ENCODE measurements at places on chromosomes 3 and 15.

DNA sequence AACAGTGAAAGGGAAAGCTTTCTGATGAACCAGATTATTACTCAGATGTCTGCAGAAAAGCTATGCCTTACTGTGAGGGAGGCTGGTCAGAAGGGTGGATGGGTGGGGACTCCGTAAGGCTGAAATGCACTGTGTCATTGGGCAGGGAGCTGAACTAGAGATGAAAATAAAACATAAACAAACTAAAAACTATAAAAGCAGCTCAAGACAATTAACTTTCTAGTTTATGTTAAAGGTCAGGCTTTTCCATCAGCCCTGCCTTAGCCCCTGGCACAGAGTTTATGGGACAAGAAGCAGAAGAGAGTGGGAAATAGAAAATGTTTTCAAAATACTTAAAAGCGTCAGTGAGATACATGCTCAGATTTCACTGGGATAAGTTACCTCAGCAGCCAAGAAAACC, 310.0 kb upstream of the UBE2E2 start:
- no peaks in the 10 kb centered on the region for H3K27me3 ChIP-seq
- no peak overlapping the region for H3K27ac ChIP-seq
- no peak for DNase-seq
- H3K4me3 ChIP-seq = no peak overlapping the region
- no peaks in the 10 kb centered on the region for H3K36me3 ChIP-seq
- no peaks in the 10 kb centered on the region for H3K4me1 ChIP-seq

GRCh38 chr3:149657926-149658743, at the start of gene WWTR1:
WWTR1 (minus strand) TSS chr3:149658025; CDS start chr3:149657306, 719 bp downstream.
- no peak within 1 kb of the TSS for H3K27ac ChIP-seq
- no peak for DNase-seq
- H3K4me1 ChIP-seq = peaks cover 2% of the 10 kb centered on the region
- H3K36me3 ChIP-seq = no peaks in the 10 kb centered on the region
- H3K4me3 ChIP-seq = no peak within 1 kb of the TSS

DNA sequence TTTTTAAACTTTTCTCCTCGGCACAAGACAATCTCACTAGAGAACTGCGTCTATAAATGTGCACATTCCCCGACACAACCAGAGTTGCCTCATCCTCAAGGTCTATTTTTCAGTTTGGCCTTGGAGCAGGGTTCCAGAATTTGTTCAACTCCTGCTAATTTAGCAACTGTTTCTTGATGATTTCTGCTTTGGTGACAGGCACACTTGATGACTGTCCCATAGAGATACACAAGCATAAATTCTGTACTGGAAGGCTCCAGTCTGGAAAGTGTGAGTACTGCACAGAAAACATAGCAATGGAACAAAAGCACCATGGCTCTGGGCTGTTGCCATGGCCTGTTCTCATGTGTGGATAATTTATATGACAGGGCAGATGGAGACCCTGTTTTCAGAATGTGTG, 379.6 kb upstream of the PDZRN3 start:
- H3K27ac ChIP-seq = no peak overlapping the region
- no peaks in the 10 kb centered on the region for H3K4me1 ChIP-seq
- DNase-seq = no peak
- no peaks in the 10 kb centered on the region for H3K36me3 ChIP-seq

DNA sequence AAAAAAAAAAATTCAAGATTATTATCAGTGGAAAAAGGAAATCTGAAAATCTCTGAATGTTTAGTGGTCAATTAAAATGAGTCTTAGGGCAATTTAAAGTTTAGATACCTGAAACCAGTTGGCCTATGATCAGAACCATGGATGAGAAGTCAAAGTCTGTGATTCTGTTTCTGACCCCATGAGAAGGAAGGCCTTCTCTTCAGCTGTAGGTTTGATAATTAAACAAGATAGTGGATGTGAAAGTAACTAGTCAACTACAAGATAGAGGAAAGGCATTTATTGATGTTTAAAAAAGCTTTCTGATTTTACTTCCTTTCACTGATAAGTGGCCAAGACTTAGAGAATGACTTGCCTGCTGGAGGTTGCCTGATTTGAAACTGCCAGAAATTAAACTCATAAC, 8.7 kb downstream of the PLS1 start:
- no peak overlapping the region for H3K27ac ChIP-seq
- no peak overlapping the region for H3K4me3 ChIP-seq
- H3K4me1 ChIP-seq = peaks cover 4% of the 10 kb centered on the region
- peaks cover 2% of the 10 kb centered on the region for H3K36me3 ChIP-seq
- H3K27me3 ChIP-seq = no peaks in the 10 kb centered on the region

GRCh38 chr15:70933411-70933810, 40.8 kb downstream of the LRRC49 start:
- H3K27ac ChIP-seq = no peak overlapping the region

DNA sequence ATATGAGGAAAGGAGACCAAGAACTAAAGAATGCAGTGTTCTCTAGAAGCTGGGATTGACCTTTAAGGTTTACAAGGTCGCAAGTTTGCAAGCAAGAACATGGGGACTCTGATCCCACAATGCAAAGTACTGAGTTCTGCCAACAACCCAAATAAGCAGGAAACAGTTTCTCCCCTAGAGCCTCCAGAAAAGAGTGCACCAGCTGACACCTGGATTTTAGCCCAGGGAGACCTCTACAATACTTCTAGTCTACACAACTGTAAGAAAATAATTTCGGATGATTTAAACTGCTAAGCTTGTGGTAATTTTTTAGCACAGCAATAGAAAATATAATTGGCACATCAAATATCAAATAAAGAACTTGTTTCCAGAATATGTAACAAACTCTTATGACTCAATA, 46.4 kb downstream of the EHHADH start:
- H3K27me3 ChIP-seq = no peaks in the 10 kb centered on the region
- no peaks in the 10 kb centered on the region for H3K36me3 ChIP-seq
- no peaks in the 10 kb centered on the region for H3K4me1 ChIP-seq
- no peak overlapping the region for H3K4me3 ChIP-seq
- no peak overlapping the region for H3K27ac ChIP-seq
